ENCODE measurements at places on chromosomes 1 and 21.

DNA sequence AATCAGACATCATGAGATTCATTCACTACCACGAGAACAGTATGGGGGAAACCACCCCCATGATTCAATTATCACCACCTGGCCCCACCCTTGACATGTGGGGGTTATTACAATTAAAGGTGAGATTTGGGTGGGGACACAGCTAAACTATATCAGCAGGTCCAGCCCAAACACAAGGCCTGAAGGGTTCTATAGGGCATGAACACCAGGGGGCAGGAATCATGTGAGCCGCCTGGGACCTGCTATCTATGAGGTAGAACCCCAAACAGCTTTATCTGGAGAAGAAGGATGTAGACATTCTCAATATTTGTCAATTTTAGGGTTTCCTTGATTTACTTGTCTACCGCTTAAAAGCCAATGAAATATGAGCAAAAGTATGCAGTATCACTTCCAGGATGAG lies 294.9 kb upstream of the DEPDC1 start:
- DNase-seq, result no peak

GRCh38 chr1:247204177-247204647 lies 32.4 kb upstream of the ZNF124 start:
- DNase-seq, result no peak

DNA sequence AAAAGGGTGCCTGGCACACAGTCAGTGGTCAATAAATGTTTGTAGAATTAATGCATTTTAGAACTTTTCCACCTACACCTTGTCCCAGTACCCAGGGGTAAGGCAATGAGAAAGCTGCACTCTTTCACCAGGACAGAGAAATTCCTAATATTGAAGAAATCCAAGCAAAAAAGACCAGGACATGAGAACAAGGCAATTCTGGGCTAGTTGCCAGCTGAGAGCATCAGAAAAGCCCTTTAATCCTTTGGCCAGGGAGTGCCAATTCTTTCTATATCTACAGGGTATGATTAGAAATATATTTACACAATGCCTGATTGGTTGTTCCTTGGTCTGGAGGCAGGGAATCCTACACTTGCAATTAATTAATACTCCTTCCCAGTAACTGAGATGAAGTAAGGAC lies 492.4 kb upstream of the NFIA start:
- DNase-seq, result no peak

DNA sequence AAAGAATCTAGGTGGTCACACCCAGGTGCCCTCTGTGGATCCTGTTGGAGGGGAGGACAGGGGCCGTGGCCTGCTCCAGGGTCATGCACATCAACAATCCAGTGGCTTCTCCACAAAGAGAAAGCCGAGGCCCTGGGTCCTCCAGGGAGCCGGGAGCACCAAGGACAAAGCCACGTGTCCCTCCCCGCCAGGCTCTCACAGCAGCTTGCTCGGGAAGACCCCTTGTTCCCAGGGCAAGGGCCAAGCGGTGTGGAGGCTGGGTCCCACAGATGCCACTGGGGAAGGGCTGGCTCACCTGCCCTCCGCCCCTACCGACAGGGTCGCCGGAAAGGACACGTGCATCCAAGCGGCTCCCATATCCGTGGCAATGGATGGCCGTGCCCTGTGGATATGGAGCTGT lies 192.9 kb upstream of the VAMP3 start:
- no peak for DNase-seq

GRCh38 chr1:185439727-185440415 lies 122.8 kb upstream of the IVNS1ABP start:
- peak; percentile 80 for DNase-seq

- no peak for DNase-seq
These were observed 107.0 kb upstream of the IRF2BP2 start for GRCh38 chr1:234716908-234717375.

DNA sequence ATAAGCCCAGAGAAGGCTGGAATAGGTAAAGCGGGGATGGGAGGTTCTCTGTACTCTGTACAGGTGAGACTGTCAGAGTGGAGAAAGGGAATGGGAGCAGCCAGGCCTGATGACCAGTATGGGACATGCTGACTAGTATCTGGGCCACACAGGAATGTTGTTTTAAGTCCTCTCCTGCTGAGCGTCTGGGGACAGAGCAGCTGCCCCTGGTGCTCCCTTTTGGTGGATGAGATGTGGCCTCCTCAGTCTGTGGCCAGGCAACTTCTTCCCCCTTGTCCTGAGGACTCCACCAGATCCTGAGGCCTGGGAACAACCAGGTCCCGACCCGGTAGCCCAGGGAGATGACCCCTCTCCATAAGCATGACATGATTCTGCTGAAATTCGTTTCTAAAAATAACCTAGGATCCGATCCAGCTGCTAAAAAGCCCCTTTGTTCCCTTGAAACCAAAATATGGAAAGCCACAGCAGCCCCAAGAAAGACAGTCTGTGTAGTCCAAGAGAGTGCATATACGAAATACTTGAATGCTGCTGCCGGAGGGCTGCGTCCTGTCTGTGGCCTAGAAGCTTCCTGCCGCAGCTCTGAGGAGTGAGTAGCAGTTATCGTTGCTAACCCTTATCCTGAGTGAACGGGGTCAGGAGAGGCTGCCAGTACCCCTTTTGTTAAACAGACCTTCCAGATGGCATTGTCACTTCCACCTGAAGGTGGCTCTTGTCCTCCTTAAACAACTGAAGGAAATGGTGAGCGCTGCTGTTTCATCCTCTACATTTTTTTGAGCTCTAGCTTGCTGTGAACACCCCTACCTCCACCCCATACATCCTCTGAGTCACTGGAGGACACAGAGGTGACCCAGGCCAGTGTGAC lies 47.1 kb downstream of the ATP2B4 start:
- DNase-seq, result peak; percentile 93

- no peak for DNase-seq
These were observed 28.9 kb downstream of the PRDM16 start for GRCh38 chr1:3097861-3098260.

GRCh38 chr1:199490769-199491527 lies 536.6 kb upstream of the NR5A2 start:
- no peak for DNase-seq

DNA sequence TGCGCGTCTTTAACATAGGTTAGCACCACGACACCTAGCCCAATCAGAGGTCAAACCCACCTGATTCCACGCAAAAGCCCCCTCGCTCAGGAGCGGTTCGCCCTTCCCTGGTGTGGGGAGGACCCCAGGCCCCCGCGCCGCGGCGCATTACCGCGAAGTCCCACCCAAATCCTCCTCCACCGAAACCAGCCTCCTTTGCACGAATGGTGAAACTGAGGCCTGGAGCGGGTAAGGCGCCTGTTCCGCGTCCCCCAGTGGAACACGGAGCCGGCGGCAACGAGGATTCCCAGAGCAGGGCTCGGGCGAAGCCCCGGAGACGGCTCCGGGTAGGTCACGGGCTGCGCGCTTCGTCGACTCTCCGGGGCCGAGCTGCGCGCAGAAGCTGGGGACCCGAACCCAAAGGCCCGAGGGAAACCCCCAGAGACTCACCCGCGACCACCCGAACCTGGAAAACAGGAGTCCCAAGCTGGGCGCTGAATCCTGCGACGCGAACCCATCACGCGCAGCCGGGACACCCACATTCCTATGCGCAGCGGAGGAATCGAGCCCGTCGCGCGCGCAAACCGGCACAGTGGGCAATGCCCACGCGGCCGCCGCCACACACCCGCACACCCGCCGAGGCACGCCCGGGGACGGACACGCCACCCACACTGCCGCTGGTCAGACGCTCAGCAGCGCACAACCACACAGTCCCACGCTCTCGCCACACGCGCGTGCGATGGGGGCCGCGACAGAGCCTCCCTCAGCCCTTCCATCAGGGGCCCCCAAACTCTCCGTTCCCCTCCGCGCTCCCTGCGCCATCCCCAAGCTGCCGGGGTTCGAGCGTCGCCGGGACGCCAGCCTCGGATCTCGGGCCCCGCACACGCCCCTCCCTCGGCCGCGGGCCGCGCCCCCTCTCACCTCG lies 507 bp downstream of the GLIS1 start:
- DNase-seq, result no peak

DNA sequence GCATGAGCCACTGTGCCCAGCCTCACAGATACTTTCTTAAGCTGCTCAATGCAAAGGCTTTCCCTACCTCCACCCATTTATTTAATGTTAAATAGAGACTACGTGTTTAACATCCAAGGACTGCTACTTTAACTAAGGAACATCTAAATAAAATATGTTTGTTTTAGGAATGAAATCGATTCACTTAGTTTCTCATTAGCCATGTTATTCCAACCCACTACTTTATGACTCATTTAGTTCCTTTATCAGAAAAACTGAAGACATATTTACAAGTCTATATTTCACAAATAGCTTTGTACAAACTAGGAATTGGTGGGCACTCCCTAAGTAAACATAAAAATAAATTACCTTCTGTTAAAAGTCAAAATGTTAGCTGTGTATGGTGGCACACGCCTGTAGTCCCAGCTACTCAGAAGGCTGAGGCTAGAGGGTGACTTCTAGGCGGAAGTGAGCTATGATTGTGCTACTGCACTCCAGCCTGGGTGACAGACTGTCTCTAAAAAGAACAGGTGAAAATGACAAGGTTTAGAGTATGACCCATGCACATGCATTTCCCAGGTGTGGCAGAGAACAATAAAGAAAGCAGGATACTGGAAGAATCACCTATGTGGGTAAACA lies 39.9 kb upstream of the AK4 start:
- DNase-seq, result no peak
